ENCODE measurements at places on chromosomes 4 and X. TPM values are rescaled to one million over a fixed set of nuclear protein-coding genes. Genes with fewer than 3 reads are reported as not detected.

Gene CT45A6
- not detected for total RNA-seq

Gene SCML2
- total RNA-seq, result 26.0 TPM

Gene PRR32
- total RNA-seq, result not detected

Gene FAM241A
- 15.6 TPM for total RNA-seq

Gene TIGD2
- 8.8 TPM for total RNA-seq

DNA sequence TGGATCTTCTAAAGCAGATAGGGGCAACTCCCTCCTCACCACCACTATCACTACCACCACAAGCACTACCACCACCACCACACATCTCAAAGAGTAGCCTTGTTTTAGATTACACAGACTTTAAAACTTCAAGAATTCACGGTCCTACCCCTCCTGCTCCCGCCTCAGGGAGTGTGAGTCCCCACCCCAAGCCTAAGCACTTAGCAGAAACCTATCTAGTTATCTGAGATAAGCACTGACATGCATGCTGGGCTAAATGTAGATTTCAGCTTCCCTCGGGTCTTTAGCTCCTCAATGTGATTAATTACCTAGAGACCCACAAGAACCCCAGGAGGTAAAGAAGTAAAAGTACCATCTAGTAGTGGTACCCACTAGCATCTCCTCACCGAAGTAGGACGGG lies 775 bp downstream of the AMOT start:
- no peak for DNase-seq

DNA sequence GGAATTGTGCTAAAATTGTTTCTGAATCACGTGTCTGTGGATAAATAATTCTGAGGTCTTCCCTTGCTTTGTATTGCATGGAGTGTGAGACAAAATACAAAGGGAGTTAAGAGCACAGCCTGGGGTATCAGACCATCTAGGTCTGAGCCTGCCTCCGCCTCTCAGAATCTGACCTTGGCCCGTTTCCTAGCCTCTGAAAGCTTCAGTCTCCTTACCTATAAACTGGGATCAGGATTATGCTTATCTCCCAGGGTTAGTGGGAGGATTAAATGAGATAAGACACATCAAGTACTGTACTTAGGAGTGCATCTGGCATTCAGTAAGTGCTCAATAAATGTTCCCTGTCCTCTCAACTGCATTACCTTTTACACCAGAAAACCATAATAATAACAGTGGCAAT lies 140.6 kb upstream of the TENM3 start:
- no peak for DNase-seq

DNA sequence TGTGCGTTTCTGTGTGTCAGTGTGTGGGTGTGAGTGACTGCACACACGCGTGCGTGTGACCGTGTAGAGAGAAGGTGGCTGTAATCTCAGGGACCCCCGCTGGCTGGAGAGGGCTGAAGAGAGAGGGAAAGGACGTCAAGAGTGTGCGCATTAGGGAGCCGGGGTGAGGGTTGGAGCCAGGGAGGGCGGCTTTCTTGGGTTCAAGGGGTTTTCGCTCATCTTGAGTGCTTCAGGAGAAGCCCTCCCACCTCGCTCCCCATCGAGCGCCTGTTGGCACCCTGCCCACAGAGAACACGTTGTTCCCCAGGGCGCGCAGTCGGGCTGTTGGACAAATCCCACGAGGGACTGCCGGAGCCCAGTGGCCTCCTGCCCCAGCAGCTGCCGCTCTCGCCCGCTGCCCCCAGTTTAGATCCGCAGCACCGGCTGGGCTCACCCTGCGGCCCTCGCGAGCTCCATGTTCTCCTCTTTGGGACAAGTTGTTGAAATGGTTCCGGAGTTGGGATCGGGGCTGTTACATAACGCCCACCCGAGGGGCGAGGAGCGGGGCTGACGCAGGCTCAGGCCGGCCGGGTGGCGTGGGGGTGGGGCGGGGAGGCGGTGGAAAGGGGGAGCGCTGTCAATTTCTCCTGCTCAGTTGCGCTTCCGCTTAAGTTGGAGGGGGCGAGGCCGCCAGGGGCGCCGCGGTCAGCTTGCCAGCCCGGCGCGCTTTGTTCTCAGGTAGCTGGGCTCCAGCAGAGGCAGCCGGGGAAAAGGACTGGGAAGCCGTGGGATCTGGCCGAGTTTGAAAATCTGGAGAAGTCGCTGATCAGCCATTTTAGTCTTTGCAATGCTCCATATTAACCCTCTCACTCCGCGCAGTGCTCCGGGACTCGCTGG lies 1.6 kb downstream of the GRIA2 start:
- peak; percentile 61 for DNase-seq

DNA sequence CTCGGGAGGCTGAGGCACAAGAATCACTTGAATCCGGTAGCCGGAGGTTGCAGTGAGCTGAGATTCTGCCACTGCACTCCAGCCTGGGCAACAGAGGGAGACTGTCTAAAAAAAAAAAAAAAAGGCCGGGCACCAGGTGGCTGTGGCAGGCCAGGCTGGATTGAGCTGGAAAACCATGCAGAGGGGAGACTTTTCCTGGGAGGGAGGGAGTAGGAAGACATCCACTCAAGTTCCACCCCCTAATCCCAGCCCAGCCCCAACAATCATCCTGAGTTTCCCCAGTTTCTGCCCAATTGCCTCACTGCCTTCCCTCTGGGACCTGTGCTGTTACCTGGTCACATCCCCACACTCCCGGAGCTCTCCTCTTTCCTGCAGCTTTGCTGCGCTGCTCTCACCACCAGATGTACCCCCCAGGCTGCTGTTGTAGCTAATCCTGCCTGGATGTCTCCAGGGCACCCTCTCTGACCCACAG lies 9.0 kb upstream of the TSPYL2 start:
- DNase-seq, result no peak

GRCh38 chr4:7232061-7232650 lies 39.8 kb downstream of the SORCS2 start:
- DNase-seq, result no peak

DNA sequence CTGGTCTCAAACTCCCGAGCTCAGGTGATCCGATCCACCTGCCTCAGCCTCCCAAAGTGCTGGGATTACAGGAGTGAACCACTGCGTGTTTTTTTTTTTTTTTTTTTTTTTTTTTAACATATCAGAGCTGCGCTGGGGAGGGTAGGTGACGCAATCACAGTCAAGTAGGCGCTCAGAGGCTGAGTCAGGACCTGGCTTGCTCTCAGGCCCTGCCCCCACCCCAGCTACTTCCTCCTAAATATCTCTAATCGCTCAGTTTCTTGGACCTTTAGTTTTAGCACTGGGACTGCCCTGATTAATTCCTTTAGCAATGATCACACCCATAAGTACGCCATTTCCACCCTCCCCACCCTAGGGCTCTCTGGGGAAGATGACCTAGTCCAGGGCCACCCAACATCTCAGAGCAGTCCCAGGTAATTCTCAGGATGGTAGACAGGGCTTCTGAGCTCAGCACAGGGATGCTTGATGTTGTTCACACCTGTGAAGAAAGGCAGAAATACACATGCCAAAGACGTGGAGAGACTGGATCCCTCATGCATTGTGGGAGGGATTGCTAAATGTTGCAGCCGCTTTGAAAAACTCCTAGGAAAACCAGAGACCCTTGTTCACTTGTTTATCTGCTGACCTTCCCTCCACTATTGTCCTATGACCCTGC lies 50.2 kb downstream of the DDX3X start:
- no peak for DNase-seq

GRCh38 chrX:13050151-13050550 lies 5.7 kb upstream of the FAM9C start:
- no peak for DNase-seq

GRCh38 chr4:84683064-84683850 lies 100.3 kb downstream of the CDS1 start:
- no peak for DNase-seq
